ENCODE measurements at places on chromosomes 4 and X.

GRCh38 chr4:113616443-113616842, 145.1 kb downstream of the CAMK2D start:
- no peak for DNase-seq

DNA sequence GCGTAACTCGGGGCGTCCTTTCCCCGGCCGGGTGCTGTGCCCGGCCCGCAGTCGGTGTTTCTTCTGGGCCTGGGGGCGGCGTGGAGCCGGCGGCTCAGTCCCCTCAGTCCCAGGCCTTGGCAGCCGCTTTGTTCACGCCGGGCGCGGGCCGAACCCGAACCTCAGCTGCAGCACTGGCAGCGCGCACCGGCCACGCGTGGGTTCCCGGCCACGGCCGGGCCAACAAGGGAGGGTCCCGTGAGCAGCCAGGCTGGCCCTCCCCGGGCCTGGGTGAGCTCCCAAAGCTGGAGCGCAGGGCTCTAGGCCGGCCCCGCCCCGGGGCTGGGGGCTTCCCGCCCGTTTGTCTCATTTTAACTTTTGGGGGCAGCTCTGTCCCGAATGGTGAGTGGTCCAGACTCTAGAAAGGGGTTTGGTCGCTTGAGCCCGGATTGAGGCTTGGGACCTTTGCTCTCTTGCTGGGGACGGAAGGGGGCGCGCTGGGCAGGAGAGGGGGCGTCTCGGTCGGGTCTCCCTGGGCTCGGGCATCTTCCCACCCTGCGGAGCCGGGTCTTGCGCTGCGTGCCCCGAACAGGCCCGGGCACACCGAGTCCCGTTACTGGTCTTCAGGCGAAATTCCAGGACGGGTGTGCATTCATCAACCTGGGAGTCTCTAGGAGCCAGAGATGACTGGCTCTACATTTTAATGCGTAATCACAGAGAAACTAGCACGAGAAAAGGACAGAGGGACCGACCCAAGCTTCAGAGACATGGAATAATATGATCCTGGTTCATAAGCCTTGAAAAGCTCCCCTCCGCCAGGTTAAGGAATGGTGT, 177.1 kb downstream of the CBR4 start:
- DNase-seq: peak; percentile 73

GRCh38 chr4:91280551-91281290, 1023.0 kb upstream of the GRID2 start:
- no peak for DNase-seq

GRCh38 chr4:151446208-151446607, 37.2 kb downstream of the FHIP1A start:
- no peak for DNase-seq

DNA sequence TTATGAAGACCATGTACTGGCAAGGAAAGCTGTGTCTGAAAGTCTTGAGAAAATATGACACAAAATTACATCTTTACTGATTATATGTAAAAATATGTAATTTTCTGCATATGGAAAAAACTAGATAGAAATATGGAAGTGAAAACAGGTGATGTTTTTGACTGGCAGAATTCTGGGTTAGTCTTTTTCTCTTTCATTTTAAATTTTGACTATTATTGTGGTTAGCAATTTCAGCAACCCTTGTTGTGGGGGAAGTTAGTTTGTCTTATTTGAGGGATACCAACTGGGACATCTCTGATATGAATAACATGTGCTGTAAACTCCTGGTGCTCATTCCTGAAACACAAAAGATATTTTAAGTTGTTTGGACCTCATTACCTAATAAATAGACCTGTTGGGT, 49.9 kb upstream of the CPEB2 start:
- DNase-seq: no peak

- no peak for DNase-seq
Measured at GRCh38 chr4:36051634-36052033, 192.7 kb downstream of the ARAP2 start.

GRCh38 chr4:54067166-54067565, 2.8 kb upstream of the CHIC2 start:
- DNase-seq: peak; percentile 81

GRCh38 chr4:81509822-81510221, 38.1 kb upstream of the RASGEF1B start:
- DNase-seq: no peak

DNA sequence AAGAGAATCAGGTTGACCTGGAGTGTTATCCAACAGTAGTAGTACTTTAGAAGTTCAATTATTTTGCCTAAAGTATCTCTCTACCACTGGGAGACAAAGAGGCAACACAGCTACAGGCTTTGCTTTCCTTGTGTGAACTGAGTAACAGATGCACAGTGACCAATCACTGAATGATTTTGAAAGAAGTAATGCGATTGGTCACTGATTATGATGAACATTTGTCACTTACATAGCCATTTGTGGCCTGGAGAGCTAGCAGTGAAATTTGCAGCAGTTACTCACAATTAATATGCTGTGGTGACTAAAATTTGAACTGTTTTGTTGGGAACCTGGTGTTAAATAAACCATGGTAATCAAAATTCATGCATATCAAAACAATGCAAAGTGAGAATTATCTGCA, 508.7 kb upstream of the DIPK2B start:
- no peak for DNase-seq

- no peak for DNase-seq
Measured at GRCh38 chr4:24382381-24382780, 202.0 kb downstream of the DHX15 start.

All from ascending aorta (tissue), 2 donors.